ENCODE measurements at places on chromosomes 2 and 18. TPM values are rescaled to one million over a fixed set of nuclear protein-coding genes. Genes with fewer than 3 reads are reported as not detected.

COL4A4 gene
- total RNA-seq: 1.2 TPM

SMYD1 gene
- total RNA-seq: not detected

MOB1A gene
- 90.9 TPM for total RNA-seq

DDX18 gene
- 82.2 TPM for total RNA-seq

REG3G gene
- total RNA-seq: not detected

FKBP1B gene
- 9.4 TPM for total RNA-seq
